ENCODE measurements at places on chromosomes 6 and 20.

DNA sequence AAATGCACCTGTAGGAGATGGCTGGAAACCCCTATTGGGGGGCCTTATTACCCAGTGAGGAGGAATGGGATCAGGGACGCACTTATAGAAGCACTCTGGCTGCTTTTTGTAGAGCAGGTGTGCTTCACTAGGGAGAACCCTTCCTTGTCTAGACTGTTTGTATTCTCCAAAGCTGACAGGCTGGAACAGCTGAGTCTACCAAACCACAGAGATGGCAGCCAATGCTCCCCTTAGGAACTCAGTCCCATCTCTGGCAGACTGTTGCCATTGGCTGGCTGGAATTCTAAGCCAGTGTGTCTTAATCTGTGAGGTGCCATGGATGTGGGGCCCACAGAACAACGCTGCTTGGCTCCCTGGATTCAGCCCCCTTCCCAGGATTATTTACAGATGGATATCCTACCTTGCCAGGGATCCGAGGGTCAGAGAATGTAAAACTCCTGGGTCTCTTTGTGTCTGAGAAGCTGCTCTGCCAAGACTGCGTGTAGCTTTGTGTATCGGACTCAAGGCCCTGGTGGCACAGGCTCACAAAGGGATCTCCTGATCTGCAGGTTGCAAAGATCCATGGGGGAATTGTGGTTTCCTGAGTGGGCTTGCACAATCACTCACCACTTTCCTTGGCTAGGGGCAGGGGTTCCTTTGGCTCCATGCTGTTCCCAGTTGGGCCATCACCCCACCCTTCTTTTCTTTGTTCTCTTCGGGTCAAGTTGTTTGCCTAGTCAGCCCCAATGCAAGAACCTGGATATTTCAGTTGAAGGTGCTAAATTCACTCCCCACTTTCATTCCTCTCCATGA lies 26.1 kb downstream of the C6orf52 start:
- no peak overlapping the region for H3K4me3 ChIP-seq
- H3K27me3 ChIP-seq, result no peaks in the 10 kb centered on the region
- peaks cover 6% of the 10 kb centered on the region for H3K4me1 ChIP-seq
- H3K27ac ChIP-seq, result no peak overlapping the region
- H3K36me3 ChIP-seq, result no peaks in the 10 kb centered on the region
- DNase-seq, result no peak

GRCh38 chr20:14406495-14406894 lies 69.1 kb upstream of the FLRT3 start:
- no peaks in the 10 kb centered on the region for H3K4me1 ChIP-seq
- no peak overlapping the region for H3K4me3 ChIP-seq
- no peak for DNase-seq
- no peaks in the 10 kb centered on the region for H3K27me3 ChIP-seq
- no peaks in the 10 kb centered on the region for H3K36me3 ChIP-seq

GRCh38 chr6:38588631-38589366 lies 50.9 kb downstream of the BTBD9 start:
- H3K27me3 ChIP-seq, result no peaks in the 10 kb centered on the region
- no peaks in the 10 kb centered on the region for H3K4me1 ChIP-seq
- no peaks in the 10 kb centered on the region for H3K36me3 ChIP-seq

GRCh38 chr6:129672881-129673631 lies 36.9 kb downstream of the ARHGAP18 start:
- no peaks in the 10 kb centered on the region for H3K36me3 ChIP-seq
- no peaks in the 10 kb centered on the region for H3K27me3 ChIP-seq
- no peak overlapping the region for H3K27ac ChIP-seq
- H3K4me3 ChIP-seq, result no peak overlapping the region
- peaks cover 43% of the 10 kb centered on the region for H3K4me1 ChIP-seq

GRCh38 chr6:111558690-111559187 lies 46.9 kb downstream of the TRAF3IP2 start:
- H3K4me3 ChIP-seq, result no peak overlapping the region
- H3K27ac ChIP-seq, result peak overlapping the region; percentile 81
- H3K36me3 ChIP-seq, result no peaks in the 10 kb centered on the region

- peaks cover 4% of the 10 kb centered on the region for H3K4me1 ChIP-seq
- peak; percentile 29 for DNase-seq
- H3K4me3 ChIP-seq, result no peak overlapping the region
Measured at GRCh38 chr6:3389390-3390167, 67.3 kb downstream of the SLC22A23 start.

Measured in heart right ventricle (tissue), 16 donors.